HCT116 (cell line): ENCODE measurements at places on chromosomes 16 and 17. TPM values are rescaled to one million over a fixed set of nuclear protein-coding genes. Genes with fewer than 3 reads are reported as not detected.

The ANTKMT gene
- 65.4 TPM for total RNA-seq

- no peak for DNase-seq
Measured at GRCh38 chr17:58605470-58605869, 86.4 kb downstream of the TEX14 start.

DNA sequence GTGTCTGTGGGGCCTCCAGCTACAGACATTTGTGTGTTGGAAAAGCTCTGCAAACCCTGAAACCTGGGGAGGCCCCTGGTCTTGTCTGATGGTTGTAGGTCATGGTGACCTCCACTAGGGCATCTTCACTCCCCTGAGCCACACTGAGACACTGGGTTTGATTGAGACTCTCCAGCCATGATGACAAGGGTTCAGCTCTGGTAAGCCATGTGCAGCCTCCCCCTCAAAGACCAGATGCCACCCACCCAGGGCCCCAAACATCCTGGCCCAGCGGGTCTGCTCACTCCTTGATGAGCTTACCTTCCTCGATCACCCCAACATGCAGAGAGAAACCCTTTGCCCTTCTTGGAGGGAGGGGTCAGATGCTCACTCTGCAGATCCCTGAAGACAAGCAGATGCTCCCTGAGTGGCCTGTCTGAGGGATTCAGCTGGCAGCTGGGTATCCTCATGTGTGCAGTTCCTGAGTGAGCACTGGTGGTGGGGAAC, 101.6 kb downstream of the METRNL start:
- no peak for DNase-seq

DNA sequence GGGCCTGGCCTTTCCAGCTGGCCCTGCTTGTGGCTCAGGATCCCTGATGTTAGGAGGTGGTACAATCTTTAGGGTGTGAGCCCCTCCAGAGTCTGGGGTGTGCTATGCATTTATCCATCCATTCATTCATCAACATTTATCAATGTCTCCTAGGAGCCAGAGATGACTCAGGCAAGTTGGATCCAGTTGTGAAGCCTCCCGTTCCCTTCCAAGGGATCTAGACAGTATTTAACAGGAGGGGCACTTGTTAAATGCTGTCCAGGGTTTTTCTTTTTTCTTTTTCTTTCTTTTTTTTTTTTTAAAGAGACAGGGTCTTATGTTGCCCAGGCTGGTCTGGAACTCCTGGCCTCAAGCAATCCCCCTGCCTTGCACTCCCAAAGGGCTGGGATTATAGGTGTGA, 42.0 kb upstream of the SMPD3 start:
- DNase-seq, result no peak

The BBS2 gene
- 26.7 TPM for total RNA-seq

The CTRB1 gene
- 5.6 TPM for total RNA-seq

GRCh38 chr17:17946093-17946492, 26.1 kb downstream of the TOM1L2 start:
- no peak for DNase-seq

The C16orf54 gene
- total RNA-seq, result 0.15 TPM

DNA sequence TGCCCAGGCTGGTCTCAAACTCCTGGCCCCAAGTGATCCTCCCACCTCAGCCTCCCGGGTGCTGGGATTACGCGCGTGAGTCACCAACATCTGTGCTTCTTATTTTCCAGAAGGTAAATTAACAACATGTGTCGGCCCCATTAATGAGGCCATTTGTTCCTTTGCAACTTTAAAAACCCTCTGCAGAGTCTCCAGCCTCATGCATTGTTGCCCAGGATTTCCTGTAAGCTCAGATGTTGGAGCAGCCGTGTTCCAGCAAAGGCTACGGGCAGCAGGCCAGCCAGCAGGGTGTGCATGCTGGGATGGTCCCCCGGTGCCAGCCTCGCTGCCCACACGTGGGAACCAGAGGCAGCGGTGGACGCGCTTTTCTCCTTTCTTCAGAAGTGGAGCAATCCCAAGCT, 19.1 kb upstream of the HEXD start:
- DNase-seq, result no peak

GRCh38 chr17:5419959-5420653, at the start of gene RPAIN:
RPAIN (plus strand) TSS chr17:5420182; CDS start chr17:5420211, 29 bp downstream.
- peak; percentile 81 for DNase-seq

- DNase-seq, result no peak
Measured at GRCh38 chr17:47983492-47984223, 12.7 kb downstream of the CDK5RAP3 start.
